ENCODE measurements at places on chromosomes 7 and 10.

DNA sequence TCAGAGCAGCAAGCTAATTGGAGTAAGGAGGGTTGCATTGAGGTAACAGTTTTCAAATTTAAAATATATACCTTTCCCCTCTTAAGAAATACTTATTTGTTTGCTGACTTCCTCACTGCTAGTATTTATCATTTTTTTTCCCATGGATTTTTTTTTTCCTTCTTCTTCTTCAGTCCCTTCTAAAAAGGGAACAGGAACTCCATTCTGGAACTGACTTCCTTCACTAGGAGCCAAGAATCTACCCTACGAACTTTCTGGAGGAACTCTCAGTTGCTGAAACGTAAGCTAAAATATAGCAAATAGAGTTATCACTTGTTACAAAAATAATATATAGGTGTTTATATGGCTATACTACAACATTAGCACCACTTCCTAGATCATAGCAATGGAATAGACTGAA lies 95.4 kb downstream of the HGF start:
- no peak for DNase-seq

DNA sequence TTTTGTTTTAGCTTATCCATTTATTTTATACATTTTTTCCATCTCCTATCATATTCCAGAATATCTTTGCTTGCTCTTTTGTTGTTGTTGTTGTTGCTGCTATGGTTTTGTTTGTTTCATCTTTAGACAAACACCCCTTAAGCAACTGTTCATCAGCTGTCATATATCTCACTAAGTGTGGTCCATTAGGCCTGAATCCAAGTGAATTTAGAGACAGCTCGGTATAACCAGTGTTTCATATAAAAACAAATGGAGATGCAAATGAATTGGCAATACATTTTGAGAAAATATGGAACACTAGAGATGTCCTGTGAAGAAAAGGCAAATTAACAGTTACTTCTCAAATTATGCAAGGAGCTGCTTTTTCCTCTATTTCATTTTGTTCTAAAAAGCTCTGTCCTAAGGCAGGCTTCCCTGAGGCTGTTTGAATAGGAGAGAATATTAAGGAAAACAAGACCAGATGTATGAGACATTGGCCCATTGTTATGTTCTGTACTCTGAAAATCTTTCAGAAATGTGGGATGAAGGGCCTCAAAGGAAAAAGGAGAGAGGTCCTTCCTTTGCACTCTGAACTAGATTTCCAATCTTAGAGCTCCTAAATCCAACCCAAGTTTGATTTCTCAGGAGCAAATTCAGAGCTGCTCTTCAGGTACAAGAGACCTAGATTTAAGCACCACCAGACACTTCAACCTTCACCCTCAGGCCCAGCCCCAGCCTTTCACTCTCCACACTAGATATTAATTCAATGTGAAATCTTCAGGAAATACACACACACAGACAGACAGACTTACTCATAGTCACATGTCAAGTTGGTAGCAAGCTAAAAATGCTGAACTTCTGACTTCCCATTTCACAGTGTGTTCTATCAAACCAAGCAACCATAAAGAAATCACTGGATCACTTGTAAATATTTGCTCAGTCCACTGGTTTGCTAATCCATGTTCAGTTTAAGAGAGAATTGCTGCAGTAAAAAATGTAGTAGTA lies 5.4 kb downstream of the TFEC start:
- DNase-seq: no peak

- no peak for DNase-seq
Observed at GRCh38 chr10:61404751-61405150, 48.4 kb downstream of the TMEM26 start.

DNA sequence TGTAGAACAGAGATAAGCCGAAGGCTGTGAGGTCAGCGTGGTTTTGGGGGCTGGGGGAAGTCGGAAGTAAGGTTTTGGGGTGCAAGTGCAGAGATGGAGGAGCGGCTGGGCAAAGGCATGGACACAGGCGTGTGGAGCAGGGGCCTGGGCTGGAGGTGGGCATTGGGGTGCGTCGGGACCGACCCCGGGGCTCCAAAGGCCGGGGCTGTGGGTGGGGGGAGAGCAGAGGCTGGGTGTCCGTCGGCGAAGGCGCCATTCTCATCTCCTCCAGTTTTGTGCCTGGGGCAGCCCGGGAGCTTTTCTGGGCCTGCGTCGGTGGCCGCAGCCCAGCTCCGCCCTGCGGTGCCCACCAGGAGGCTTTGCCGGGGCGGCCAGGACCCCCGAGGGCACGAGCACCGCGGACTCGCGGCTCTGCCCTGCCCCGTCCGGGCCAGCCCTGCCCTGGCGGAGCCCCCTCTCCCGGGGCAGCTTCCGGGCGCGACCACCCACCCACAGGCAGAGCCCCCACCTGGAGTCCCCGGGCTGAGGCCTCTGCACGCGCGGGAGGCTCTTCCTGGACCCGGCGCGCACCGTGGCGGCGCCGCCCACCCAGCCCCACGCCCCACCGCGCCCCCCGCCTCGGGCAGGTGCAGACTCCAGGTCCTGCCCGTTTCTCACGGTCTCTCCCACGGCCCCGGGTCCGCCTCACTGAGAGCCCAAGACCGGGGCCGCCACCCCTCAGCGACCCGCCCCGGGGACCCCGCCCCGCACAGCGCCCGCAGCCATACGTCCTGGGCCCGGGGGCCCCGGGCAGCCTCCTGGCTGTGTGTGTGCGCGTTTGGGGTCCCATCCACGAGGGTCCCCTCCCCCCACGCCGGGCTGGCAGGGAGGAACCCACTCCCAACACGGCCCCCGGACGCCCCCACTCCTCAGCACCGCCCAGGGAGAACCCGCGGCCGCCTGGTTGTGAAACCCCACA lies 7.7 kb upstream of the SCART1 start:
- DNase-seq: no peak

DNA sequence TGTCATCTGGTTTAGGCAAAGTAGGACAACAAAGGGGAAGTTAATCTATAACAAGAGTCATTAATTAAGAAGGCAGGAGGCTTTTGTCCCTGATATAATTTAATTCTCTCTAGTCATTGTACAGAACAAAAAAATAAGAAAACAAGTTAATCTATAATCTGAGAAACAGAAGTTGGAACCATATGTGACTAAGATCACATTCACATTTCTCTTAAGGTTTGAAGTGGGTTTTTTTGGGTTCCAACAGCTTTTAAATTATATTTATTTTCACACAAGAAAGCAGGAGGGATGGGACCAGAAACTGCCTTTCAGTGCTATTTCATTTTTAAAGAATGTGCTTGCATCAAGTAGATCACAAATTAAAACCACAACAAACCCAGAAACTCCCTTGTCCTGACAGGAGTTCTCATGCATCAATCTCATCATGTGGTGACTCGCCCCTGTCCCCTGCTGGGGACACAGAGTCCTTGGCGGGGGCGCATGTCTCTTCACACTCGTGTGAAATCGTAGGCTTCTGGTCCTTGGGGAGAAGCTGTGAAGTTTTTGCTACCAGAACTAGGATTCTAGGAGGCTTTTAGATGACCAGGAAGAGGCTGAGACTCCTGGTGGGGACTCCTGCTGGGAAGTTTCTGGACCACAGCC lies 10.1 kb upstream of the OPN4 start:
- DNase-seq: no peak

DNA sequence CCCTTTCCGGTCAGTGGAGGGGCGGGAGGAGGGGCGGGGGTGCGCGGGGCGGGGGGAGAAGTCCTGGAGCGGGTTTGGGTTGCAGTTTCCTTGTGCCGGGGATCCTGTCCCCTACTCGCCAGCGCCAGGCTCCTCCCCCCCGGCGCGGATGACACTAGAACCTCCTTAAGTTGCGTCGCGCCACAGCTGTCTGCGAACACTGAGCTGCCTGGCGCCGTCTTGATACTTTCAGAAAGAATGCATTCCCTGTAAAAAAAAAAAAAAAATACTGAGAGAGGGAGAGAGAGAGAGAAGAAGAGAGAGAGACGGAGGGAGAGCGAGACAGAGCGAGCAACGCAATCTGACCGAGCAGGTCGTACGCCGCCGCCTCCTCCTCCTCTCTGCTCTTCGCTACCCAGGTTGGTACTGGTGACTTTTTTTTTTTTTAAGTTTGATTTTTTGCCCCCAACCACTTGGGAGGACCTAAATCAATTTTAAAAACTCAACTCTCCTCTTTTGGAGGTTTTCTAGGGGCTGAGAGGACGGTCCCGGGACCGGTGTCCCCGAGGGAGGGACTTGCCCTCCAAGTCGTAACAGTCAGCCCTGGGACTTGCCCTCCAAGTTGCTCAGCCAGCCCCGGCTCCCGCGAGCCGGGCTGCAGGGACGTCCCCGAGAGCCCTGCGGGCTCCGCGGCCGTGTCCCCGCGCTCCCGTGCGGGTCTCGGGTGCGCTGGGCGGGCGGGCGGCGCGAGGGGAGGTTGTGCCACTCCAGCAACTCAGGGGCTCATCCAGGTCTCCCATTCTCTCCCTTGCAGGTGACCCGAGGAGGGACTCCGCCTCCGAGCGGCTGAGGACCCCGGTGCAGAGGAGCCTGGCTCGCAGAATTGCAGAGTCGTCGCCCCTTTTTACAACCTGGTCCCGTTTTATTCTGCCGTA lies at the start of gene GATA3:
TSS of gene GATA3 (plus strand) at position 195 of the 914 bp plus-strand sequence. CDS start 968 bp downstream, outside the sequence.
- peak; percentile 89 for DNase-seq

GRCh38 chr10:88293073-88293472 lies 290.0 kb downstream of the RNLS start:
- no peak for DNase-seq

All from activated T-helper 2 cell treated with anti-CD3 and anti-CD28 coated beads, Interferon-gamma antibody, Interleukin-2, Interleukin-4, amounts not matched to agents 10 μg/mL and 5 μg/mL and 100 μg/mL, durations not matched to agents 14 hours and 24 hours and 36 hours (primary cell).